ENCODE measurements at places on chromosomes 5 and 9. TPM values are rescaled to one million over a fixed set of nuclear protein-coding genes. Genes with fewer than 3 reads are reported as not detected.

The NRG2 gene
- not detected for total RNA-seq

The SPATA31D3 gene
- total RNA-seq = not detected

The CNTRL gene
- 17.2 TPM for total RNA-seq

The LCN1 gene
- total RNA-seq = not detected

The RRAGA gene
- total RNA-seq = 5.9 TPM

The PCDHA13 gene
- total RNA-seq = not detected

The PJA2 gene
- total RNA-seq = 138 TPM

The PCDHB3 gene
- total RNA-seq = 1.2 TPM

The PDGFRB gene
- total RNA-seq = 113 TPM

The GABRA1 gene
- total RNA-seq = not detected

The LCP2 gene
- 0.03 TPM for total RNA-seq

The LCN12 gene
- not detected for total RNA-seq

The SLC25A25 gene
- 30.8 TPM for total RNA-seq

The TOR4A gene
- 9.7 TPM for total RNA-seq

The RANBP17 gene
- total RNA-seq = 21.1 TPM

The CNTLN gene
- 6.9 TPM for total RNA-seq

The ABL1 gene
- total RNA-seq = 24.7 TPM

The CD180 gene
- total RNA-seq = not detected

The ACOT12 gene
- not detected for total RNA-seq

The CCDC183 gene
- 0.16 TPM for total RNA-seq

The CEL gene
- not detected for total RNA-seq

The DEPDC1B gene
- 14.5 TPM for total RNA-seq

The PCDHA7 gene
- total RNA-seq = 0.03 TPM

The C7 gene
- total RNA-seq = not detected

The GADD45G gene
- total RNA-seq = not detected

The THOC3 gene
- total RNA-seq = 79.5 TPM

The LSM11 gene
- total RNA-seq = 10.4 TPM

The HMMR gene
- total RNA-seq = 119 TPM

The SH2D3C gene
- not detected for total RNA-seq

The NCBP1 gene
- total RNA-seq = 43.7 TPM

The NUP188 gene
- 32.3 TPM for total RNA-seq

The C5orf52 gene
- not detected for total RNA-seq

The TAF11L5 gene
- not detected for total RNA-seq

The CCDC180 gene
- 0.03 TPM for total RNA-seq

The TAF11L10 gene
- not detected for total RNA-seq

The TAF1L gene
- total RNA-seq = not detected

The ZNF622 gene
- 70.2 TPM for total RNA-seq

The CDO1 gene
- 6.8 TPM for total RNA-seq

The PCDHB11 gene
- 0.34 TPM for total RNA-seq

The CDH10 gene
- not detected for total RNA-seq

The BTNL8 gene
- total RNA-seq = not detected

The CAST gene
- 234 TPM for total RNA-seq

Measured in SJSA1 (cell line).